Spleen (tissue), 13 donors: ENCODE measurements at places on chromosomes 7 and 10. TPM values are rescaled to one million over a fixed set of nuclear protein-coding genes. Genes with fewer than 3 reads are reported as not detected.
A peak's percentile ranks its signal among the peaks of the same experiment; 100 is the strongest.

DNA sequence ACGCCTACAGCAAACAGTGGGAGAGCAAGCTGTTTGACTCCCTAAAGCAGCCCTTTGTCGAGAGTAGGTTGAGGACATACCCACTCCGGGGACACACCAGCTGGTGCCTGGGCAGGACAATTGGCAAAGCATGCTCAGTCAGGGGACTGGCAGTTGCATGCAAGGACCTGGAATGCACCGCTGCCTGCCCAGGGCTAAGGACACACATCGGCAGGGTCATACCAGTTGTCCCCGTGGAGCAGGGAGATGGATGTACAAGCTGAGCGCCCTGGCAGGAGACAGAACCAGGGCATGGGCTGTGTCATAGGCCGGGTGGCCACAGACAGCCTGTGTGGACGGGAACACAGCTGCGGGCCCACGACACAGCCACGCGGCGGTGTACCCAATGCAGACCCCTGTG, 18.3 kb upstream of the ELN start:
- DNase-seq: no peak

The PRXL2A gene
- total RNA-seq: 15.1 TPM

GRCh38 chr10:59138052-59138451, 38.4 kb upstream of the PHYHIPL start:
- DNase-seq: peak; percentile 56

DNA sequence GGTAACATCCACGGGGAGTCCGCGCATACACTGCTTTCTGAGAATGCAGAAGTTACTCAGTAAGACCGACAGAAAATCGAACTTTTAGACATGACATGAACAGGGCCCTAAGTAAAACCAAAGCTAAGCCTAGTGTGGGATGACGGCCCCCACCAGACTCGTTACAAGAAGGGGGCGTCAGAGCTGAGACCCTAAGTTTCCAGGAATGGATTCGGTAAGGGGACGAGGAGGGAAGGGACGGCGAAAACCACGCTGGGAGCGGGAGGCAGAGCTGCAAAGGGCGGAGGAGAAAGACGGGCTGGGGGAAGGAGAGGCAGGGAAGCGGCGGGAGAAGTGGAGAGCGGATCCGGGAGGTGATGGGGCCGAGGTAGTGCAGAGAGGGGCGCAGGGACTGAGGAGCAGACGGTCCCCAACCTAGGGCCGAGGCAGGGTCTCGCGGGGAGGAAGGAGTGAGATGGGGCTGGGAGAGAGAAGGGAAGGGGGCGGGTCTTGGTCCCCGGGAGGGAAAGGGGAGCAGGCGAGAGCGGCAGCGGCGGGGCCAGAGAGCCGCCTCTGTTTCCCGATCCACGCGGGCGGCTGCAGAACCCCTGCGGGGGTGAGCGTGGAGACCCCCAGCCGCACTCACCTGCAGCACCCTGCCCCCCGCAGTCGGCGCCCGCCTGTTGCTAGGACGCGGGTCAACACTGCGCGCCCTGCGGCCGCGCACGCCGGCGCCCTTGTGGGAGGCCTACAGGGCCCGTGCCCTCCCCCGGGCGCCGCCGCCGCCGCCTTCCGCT, 513 bp downstream of the ODAD2 start:
- peak; percentile 79 for DNase-seq

GRCh38 chr7:115973406-115973805, 57.2 kb downstream of the TFEC start:
- DNase-seq: no peak

GRCh38 chr10:22615101-22615500, 99.3 kb downstream of the PIP4K2A start:
- DNase-seq: no peak

GRCh38 chr7:115910541-115911164, 119.9 kb downstream of the TFEC start:
- DNase-seq: no peak

GRCh38 chr10:78199005-78199725, 165.5 kb downstream of the RPS24 start:
- no peak for DNase-seq

- no peak for DNase-seq
Measured at GRCh38 chr7:25839084-25839769, 312.8 kb upstream of the NFE2L3 start.

The ZNF862 gene
- 33.5 TPM for total RNA-seq

The EN2 gene
- total RNA-seq: not detected

DNA sequence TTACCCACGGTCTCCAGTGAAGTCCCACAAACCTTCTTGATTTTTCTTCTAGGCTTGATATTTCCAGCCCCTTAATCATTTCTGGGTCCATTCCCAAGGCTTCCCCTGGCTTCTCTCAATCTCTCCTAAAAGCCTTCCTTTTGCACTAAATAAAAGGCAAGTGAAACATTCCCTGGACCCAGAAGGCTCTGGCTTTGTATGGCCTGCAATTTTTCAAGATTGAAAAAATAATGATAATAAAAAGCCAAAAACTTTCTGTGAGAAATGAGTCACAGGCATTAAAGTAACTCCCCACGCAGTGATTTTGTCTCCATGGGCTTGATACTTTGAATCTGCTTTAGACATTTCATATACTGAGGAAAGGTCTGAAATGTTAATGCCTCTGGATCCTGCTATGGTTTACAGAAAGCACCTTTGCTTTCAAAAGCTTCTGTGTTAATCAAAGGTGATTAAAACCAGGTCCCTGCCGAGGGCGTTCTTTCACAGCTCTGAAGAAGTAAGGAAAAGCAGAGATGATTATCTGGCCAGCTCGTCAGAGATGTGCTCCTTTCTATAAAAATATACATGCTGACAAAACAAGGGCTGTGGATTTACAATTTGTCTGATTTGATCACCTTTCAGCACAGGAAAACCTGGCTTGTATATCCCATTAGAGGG, 118.9 kb upstream of the TMEM72 start:
- no peak for DNase-seq

- no peak for DNase-seq
Measured at GRCh38 chr10:78543749-78544362, 510.2 kb downstream of the RPS24 start.

The FAM24B gene
- total RNA-seq: 6.9 TPM

The IDI2 gene
- total RNA-seq: not detected

GRCh38 chr7:101156866-101157589, 2.8 kb downstream of the AP1S1 start:
- no peak for DNase-seq

GRCh38 chr10:120048391-120048790, 155.9 kb downstream of the SEC23IP start:
- no peak for DNase-seq

The MAPK8 gene
- total RNA-seq: 43.3 TPM

DNA sequence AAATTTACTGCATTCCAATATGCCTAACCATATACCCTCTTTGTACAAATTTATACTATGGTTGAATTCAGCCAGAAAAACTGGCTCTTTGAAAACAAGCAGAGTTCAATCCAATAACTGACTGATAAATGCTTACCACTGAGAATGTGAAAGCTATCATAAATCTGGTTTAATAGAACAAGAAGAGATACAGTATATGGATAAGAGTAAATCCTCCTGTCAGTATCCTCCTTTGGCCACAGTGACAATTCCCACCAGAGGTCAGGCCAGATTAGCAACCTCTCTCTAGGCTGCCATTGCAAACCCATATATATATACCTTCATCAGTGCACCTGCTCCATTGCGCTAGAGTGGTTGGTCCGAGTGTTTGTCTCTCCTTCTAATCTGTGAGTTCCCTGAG, 647.2 kb downstream of the GRM8 start:
- no peak for DNase-seq

- DNase-seq: no peak
Measured at GRCh38 chr10:128808921-128809440, 658.1 kb upstream of the MGMT start.

- no peak for DNase-seq
Measured at GRCh38 chr7:36272211-36272566, 117.5 kb upstream of the ANLN start.

GRCh38 chr7:143223784-143224183, 1.9 kb downstream of the TAS2R40 start:
- no peak for DNase-seq

DNA sequence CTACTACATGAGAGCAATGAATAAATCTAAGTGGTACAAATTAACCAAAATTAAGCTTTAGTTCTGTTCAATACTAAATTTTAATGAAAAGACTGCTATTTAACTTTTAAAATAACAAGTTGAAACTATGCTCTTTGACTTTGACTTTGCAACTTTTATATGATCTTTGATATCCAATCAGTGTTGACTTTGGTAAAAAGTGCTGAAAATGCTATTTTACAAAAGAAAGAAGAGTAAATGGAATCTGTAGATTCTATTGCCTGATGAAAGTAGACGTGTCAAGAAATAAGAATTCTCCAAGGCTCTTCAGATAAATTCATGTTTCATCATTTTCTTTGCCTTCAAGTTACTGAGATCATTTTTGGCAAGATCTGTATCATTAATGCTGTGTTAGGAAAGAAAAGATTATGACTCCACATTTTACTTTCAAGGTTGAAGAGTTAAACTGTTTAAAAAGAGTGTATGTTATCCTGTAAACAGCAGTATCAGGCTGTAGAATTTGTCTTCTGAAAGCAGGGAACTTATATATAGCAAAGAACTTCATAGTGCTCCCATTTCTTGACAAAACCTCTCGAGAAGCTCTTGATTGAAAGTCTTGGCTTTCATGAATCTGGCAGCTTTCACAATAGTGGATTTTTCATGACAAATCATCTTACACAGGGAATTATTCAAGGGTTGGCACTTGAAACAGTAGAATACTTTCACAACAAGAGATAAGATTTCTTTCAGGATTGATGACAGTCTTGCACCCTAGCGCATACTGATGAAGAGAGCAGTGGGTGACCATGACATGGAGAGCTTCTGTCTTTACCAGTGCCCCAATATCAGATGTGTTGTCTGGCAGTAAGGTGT, 72.1 kb downstream of the PTEN start:
- DNase-seq: no peak

- no peak for DNase-seq
Measured at GRCh38 chr7:147509541-147510200, 1080.9 kb upstream of the C7orf33 start.

DNA sequence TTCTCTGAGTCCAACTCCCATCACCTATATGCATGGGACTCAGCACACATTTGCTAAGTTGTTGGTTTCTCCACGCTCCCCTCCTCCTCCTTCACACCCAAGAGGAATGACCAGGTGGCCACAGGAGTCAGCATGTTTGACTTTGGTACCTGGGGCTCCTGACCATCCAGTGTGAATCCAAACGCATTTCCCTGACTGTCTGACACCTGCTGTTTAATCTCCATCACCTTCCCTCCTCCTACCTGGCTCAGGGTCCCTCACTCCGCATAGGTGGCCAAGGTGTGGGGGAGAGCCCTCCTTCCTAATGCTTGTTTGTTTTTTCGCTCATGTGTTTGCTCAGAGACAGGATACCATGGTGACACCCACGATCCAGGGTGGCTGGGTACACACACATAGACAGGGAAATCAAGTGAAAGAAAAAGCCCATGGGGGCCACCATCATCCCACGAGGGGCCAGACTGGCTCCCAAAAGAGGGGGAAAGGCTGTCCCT, 194.9 kb downstream of the KCNMA1 start:
- no peak for DNase-seq

DNA sequence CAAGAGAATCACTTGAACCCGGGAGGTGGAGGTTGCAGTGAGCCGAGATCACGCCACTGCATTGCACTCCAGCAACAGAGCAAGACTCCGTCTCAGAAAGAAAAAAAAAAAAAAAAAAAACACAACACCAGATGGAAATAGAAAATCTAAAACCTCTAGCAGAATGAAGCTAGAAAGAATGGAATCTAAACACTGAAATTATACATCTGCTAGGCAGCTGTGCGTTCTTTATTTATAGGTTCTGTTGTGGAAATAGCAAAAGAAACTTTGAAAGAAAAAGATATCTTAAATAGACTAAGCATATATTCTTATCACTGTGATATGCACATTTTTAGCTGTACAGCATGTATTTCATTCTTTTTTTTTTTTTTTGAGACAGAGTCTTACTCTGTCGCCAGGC, 17.1 kb downstream of the BMPR1A start:
- no peak for DNase-seq

GRCh38 chr7:92448205-92448747, 994 bp downstream of the GATAD1 start:
- peak; percentile 79 for DNase-seq

The TRIM56 gene
- 34.9 TPM for total RNA-seq

The PLCE1 gene
- 7.1 TPM for total RNA-seq

The MET gene
- 19.1 TPM for total RNA-seq

DNA sequence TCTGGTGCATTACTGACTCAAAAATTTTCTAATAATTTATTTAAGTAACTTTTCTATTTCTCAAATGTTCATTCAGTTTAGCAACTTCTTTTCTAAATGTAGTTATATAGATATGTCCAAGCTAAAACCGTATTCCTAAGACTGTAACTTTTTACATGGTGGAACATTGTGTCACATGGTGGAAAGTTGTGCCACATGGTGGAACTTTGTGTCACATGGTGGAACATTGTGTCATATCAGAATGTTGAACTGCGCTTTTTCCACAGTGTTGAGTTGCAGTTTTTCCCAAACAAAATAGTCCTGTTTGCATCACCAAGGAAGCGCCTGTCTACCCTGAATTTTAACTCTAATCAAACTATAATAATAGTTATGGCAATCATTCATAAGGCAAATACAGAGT, 109.3 kb downstream of the ANKRD30A start:
- no peak for DNase-seq

The CLEC5A gene
- total RNA-seq: 5.8 TPM

- DNase-seq: peak; percentile 34
Measured at GRCh38 chr10:132679640-132680039, 106.3 kb downstream of the NKX6-2 start.

- no peak for DNase-seq
Measured at GRCh38 chr10:106380706-106381105, 783.8 kb downstream of the SORCS1 start.

The SPAG6 gene
- total RNA-seq: not detected

- DNase-seq: no peak
Measured at GRCh38 chr10:97861924-97862323, 12.3 kb downstream of the GOLGA7B start.

GRCh38 chr7:78176171-78176570, 377.6 kb downstream of the PHTF2 start:
- no peak for DNase-seq

The FFAR4 gene
- not detected for total RNA-seq

The HMX3 gene
- total RNA-seq: not detected

DNA sequence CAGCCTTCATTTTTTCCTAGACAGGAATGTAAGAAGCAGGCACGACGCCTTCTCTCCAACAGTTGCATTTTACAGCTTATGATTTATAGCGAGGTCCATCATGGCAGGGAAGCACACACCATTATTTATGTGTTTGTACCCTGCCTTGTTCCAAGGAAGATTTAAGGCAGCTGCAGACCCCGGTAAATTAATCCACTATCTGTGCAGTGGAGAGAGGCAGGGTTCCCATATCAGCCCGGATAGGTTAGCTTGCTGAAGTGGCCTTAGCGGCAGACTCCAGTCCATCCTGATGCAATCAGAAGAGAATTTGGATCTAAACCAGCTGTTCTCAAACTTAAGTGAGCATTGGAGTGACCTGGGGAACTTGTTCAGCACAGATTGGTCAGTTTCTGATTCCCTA, 359.4 kb downstream of the GALNT17 start:
- no peak for DNase-seq

The SLC26A3 gene
- not detected for total RNA-seq
